ENCODE measurements at places on chromosomes 1 and 21.

DNA sequence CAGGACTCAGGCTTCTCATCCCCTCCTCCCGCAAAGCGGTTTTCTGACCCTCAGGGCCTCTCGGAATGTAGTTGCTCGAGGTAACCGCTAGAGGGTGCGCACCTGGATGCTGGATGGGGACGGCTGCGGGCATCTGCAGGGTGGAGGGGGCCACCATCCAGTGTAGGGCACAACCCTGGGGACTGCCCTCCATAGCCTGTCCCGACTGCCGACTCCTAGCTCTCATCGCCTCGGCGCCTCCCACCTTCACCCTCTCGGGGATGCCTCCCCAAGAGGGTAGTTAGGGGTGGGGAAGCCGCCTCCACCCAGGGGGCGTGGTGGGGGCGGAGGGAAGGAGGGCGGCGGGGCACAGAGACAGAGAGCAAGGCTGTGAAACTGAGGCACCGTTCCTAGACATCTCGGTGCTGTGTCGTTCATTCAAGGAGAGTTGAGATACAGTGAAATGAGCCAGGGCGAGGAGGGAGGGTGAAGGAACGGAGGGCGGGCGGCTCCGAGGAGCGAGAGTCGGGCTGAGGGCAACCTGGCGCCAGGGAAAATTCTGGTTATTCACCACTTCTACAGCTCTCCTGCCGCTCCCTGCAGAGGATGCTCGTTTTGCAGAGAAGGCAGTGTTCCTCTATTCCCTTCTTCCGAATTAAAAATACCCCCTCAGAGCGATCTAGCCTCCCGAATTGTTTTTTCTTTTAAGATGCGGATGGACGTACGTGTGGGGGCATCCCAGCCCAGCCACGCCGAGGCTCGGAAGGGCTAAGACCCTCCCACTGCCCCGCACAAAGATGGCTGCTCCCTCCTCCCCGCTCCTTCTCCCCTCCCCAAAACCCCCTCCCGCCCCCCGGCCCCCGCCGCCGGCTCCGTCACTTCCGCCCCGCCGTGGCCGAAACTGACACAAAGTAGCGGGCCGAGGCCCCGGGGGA, at the start of gene ATP8B2:
Gene ATP8B2 (plus strand): TSS at position 857 of the 914 bp plus-strand sequence. CDS start 2,617 bp downstream, outside the sequence.
- peak; percentile 72 for DNase-seq

- DNase-seq, result no peak
Measured at GRCh38 chr1:154620751-154621150, 12.8 kb upstream of the ADAR start.

DNA sequence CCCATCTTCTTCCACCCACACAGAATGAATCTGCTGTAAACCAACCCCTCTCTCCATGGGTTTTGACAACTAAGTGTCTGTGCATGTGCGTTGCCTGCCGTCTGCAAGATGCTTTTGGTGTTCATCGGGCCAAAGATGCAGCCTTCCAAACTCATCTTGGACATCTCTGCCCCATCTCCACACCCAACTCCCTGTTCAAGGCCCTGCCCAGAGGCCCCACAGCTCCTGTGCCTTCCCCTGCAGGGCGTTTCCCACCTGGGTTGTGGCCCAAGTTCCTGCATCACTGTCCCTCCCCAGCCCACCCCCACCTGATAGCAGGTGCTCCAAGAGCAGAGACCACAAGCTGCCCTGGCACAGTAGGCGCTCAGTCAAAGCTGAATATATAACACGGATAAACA, 103.2 kb downstream of the BCAR3 start:
- no peak for DNase-seq

DNA sequence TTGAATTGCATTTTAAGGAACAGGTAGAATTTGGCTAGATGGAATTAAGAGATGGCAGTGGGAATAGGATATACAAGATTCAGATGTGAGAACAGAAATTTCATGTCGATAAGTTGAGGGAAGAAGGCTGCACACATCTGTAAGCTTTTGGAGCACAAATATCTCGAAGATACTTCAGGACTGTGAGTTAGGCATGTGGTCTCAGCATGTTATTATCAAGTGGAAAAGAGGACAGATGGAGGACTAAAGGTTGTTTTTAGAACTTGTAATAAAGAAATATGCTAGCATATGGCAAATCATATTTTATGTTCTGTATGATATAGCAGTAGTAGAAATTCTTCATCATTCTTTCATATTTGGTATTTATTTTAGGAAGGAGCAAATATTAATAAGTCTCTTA, 61.5 kb downstream of the KIF1B start:
- no peak for DNase-seq

DNA sequence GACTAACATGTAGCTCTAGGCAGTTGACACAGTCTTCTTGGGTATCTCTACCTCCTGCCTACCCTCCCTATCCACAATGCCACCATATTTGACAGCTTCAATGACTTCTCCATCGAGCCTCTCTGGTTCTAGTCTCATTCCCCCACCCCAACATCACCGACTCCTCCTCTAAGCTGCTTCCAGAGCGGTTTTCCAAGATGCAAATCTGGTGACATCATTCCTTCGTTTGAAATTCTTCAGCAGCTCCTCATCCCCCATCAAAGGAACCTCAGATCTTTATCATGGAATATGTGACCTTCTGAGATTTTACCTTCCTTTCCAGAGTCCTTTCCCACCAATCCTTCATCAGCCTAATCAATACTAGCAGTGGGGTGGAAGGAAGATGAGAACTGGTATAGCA, 352.4 kb upstream of the RUNX1 start:
- DNase-seq, result no peak

DNA sequence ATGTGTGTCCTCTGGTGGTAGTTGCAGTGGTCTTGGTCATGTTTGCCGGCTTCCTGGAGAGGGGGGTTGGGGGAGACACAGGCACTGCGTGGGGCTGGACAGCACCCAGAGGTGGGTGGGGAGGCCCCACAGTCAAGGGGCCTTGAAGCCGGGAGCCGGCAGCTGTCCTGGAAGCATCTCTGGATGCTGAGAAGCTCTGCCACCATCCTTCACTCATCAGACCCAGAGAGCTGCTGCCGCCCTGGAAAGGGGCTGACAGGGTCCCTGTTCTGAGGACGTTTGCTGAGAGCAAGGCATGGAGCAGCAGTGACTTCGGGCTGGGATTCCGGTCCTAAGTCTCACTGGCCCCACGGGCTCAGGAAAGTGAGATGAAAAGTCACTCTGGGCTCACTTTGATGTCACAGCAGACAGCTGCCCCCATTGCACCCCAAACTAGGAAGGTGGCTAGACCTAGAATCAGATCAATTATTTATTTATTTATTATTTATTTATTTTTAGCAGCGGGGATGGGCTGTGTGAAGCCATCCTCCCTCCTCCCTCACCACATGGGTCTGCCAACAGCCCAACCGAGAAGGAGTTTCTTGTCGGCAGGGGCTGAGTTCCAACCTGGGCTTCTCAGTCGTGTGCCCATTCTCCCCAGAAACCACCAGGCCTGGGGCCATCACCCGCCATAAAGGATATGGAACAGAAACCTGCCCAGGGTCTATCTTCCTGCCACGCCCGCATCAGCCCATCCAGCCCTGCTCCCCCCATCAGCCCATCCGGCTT, 547.4 kb downstream of the PTPRU start:
- DNase-seq, result no peak

DNA sequence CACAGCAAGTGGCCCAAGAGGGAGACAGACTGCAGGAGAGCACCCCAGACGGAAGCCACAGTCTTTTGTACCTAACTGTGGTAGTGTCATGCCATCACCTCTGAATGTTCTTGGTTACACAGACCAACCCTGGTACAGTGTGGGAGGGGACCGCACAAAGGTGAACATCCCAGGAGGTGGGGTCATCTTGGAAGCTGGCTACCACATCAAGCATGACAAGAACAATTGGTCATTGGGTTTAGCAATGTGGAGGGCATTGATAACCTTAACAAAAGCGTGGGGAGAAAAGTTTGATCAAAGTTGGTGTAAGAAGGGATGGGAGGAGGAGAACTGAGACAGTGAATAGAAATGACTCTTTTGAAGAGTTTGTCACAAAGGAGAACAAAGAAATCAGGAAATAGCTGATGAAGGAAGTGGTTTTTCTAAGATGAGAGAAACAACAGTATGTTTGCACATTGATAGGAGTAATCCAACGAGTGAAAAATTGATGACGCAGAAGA, 87.1 kb upstream of the CACNA1E start:
- peak; percentile 8 for DNase-seq

GRCh38 chr1:109248797-109249629, at the start of gene CELSR2:
Gene CELSR2, plus strand, starts transcription at chr1:109249539. Its CDS starts 541 bp downstream, at chr1:109250080.
- DNase-seq, result no peak

DNA sequence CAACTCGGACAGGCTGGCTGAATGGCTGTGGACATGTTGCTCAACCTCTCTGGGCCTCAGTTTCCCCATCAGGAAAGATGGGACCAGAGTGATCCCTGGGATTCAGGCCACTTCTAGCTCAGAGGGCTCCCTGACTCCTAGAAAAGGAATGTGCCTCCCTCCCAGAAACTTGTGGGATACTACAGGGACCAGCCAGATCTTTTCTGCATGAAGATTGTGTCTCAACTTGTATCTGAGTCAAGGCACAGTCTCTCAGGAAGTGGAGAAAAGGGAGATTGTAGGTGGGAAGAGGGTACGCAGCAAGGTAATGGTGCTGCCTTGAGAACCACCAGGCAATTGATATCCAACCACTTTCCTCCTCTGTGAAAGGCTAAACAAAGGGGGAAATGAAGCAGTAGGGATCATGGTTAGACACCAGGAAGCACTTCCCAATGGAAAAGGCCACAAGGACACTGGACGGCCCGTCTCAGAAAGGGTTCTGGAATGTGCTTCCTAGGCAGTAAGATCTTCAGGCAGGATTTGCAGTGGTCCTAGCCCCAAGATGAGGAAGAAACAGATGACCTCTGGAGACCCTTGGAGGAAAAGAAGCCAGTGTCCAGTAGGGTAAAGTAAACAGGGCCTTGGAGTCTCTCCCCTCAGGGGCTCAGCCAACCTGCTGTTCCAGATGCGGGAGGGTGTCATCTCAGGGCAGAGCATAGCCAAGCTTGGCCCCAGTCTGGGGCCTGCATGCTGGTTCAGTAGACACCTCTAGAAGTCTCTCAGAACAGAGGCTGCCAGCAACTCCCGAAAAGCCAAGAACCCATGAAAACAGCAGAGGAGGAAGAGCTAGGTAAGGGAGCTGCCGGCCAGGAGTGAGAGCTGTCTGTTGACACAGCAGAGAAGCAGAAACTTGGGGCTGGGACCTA, 16.8 kb downstream of the IFFO2 start:
- no peak for DNase-seq

GRCh38 chr1:94538243-94538827, 3.2 kb downstream of the F3 start:
- no peak for DNase-seq
